ENCODE measurements at places on chromosomes 11 and 22.

GRCh38 chr11:15341587-15341986 lies 226.9 kb downstream of the INSC start:
- DNase-seq = no peak

DNA sequence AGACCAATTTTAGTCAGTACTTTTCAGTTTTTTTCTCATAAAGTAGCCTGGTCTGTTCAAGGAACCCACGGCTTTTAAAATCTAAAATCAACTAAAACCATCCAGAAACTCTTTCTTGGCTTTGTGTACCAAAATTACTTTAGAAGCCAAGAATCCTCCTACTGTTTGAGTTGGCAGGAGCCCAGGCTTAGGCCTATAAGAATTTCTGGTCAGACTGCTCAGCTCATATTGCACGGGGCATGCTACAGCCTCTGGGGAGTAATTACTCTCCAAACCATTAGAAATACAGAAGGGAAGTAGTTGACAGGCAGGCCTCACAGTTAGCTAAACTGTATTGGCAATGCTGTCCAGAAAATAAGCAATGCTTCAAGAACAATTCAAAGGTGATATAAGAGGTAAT lies 1862.9 kb upstream of the RAG2 start:
- DNase-seq = no peak

GRCh38 chr11:75593286-75593915 lies 31.3 kb downstream of the SERPINH1 start:
- no peak for DNase-seq

DNA sequence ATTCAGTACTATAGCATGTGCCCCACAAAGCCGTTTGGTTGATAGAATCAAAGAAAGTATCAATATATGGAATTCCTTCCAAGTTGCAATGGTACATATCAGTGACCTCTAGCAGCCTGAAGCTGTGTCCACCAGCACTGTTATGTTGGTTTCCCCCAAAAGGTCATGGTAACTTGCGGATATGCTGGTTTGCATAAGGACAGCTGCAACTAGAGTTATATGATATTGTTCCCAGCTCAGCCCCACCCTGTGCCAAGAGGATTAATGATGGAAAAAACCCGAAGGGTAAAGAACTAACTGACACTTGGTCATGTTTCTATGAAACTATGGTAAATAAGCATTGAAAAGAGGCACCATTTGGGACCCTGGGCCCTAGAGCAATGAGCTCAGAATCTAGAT lies 93.5 kb downstream of the PDHX start:
- DNase-seq = no peak

DNA sequence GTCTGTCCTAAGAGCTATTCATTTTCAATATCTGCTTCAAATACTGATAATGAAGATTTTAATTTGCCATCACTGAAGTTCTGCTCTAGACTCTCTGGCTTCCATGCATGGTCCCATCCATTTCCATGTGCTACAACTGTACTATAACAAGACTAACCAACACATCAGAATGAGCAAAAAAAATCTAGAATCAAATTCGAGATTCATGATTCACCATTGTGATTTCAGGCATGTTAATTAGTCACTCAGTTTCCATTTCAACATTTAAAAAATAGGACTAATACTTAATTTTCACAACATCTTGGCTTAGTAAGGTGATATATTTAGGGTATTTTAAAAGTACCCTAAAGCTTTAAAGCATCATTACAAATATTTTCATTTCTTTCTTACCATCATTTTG lies 22.8 kb downstream of the PICALM start:
- DNase-seq = no peak

DNA sequence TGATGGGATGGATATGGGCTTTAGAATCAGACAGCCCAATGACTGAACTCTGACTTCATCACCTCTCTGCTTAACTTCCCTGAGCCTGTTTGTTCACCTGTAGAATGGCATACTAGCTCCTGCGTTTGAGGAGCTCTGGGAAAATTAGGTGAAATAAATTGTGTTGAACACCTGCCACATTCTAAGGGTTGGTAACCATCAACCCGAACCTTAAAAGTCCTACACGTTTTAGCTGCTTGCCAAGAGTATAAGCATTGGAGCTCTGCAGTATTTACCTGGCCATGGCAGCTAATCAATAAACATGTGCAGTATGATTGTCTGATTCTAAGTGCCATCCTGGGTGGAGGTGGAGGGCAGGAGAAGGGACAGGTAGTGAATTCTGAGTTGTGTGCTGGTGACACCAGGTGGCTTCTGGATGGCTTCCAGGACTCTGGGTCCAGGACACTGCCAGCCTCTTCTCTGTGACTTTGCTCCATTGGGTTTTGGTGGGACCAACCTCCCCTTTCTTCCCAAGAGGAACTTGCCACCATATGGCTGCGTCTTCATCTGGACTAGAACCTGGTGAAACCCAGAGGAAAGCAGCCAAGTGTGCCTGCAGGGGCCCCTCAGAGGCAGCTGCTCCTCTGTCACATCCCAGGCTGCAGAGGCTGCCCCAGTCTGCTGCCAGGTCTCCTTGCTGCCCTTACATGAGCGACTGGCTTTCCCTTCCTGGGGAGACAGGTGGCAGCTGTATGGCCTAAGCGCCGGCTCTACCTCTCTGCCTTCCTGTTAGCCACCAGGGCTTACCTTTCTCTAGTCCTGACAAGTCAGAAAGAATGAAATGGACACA lies 85.6 kb downstream of the CACNG2 start:
- DNase-seq = no peak

DNA sequence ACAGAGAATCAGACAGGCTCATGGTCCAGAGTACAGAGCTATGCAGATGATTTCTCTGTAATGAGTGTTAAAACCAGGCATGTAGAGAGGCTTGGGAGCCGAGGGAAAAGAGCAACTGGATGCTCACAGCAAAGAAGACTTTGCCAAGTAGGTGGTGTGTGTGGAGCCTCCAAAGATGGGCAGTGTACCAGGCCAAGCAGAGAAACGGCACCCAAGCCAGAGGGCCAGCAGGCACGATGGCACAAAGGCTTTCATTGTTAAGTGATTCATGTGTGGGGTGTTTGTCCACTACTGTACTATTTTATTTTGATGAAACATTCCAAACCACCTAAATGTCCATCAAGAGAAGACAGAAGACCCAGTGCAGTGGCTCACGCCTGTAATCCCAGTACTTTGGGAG lies 11.1 kb downstream of the RANGAP1 start:
- no peak for DNase-seq

DNA sequence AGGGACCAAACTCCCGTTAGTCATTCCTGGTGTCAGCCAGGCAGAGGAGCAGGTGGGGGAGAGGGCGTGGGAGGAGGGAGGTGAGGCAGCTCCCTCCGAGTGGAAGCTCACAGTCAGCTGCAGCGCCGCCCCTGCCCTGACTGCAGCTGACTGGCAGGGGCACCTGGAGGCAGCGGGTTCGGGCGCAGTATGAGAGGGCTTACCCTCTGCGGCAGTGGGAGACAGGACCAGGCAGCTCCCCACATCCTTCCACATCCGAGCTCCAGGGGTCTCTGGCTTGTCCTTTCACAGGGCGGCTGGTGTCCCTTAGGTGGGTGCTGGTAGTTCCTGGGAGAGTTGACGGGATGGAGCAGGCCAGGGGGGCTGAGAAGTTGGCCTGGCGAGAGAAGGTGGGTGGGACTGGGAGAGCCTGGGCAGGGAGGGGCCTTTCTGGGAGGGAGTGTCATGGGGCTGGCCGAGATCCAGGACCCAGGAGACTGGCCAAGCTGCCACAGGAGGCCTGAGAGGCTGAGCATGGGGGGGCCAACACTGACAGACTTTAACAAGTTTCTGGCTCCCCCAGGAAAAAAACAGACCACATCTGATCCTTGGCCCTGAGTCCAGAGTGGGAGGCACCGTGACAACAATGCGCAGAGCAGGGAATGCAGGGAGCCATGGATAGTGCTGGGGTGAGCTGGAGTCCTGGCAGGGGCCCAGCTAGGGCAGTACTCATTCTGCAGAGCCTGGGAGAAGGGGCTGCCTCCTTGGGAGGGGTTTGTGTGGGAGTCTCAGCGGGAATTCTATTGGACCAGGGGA lies 4.9 kb downstream of the ADORA2A start:
- no peak for DNase-seq

DNA sequence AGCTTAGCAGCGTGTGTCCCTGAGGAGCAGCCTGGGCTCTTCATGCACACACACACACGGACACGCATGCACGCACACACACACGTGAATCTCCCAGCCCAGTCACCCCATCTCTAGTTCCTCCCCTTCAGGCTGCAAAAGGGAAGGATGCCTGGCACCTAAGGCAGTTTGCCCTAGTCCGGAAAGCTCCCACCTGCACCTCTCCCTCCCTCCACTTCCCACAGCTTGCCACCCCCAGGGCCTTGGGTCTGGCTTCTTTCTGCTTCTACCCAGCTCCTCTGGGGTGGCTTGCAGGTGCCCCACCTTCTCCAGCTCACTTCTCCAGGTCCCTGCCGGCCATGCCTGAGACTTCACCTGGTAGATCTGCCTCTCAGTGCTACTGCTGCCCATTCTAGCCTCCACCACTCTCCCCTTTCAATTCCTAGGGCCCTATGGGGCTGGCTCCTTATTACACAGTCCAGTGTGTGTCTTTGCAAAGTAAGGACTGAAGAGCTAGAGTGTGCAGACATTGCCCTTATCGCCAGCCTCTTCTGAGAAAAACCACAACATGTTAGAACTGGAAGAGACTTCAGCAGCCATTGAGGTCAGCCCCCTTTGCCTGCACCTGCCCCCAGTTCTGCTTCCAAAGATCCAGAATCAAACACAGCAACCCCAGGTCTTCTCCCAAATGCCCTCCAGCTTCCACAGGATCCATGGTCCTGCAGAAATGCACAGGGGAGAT lies 33.5 kb upstream of the CHST1 start:
- no peak for DNase-seq

DNA sequence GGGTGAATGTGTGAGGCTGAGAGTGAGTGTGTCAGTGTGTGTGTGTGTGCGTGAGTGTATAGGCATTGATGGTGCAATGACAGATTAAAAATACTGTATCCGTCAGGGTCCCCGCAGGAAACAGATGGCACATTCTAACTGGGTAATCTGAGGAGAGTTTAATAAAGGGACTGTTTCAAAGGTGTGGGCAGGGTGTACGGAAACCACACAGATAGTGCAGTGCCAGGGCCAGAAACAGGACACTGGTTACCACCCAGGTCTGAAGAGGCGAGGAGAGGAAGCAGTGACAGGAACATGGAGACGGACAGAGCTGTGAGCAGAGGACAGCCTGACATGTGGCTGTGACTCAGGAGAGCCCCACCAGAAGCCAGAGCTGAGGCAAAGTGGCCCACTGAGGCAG lies 16.5 kb downstream of the P2RX3 start:
- DNase-seq = no peak

GRCh38 chr11:70734911-70735310 lies 336.6 kb downstream of the CTTN start:
- DNase-seq = no peak

- no peak for DNase-seq
These were observed 20.0 kb downstream of the PATE3 start for GRCh38 chr11:125807909-125808308.

- DNase-seq = no peak
These were observed 32.5 kb upstream of the APLNR start for GRCh38 chr11:57269571-57270021.

GRCh38 chr11:11444027-11444803 lies 91.2 kb upstream of the CSNK2A3 start:
- DNase-seq = no peak

GRCh38 chr11:75503531-75504099 lies 22.1 kb downstream of the GDPD5 start:
- peak; percentile 70 for DNase-seq

DNA sequence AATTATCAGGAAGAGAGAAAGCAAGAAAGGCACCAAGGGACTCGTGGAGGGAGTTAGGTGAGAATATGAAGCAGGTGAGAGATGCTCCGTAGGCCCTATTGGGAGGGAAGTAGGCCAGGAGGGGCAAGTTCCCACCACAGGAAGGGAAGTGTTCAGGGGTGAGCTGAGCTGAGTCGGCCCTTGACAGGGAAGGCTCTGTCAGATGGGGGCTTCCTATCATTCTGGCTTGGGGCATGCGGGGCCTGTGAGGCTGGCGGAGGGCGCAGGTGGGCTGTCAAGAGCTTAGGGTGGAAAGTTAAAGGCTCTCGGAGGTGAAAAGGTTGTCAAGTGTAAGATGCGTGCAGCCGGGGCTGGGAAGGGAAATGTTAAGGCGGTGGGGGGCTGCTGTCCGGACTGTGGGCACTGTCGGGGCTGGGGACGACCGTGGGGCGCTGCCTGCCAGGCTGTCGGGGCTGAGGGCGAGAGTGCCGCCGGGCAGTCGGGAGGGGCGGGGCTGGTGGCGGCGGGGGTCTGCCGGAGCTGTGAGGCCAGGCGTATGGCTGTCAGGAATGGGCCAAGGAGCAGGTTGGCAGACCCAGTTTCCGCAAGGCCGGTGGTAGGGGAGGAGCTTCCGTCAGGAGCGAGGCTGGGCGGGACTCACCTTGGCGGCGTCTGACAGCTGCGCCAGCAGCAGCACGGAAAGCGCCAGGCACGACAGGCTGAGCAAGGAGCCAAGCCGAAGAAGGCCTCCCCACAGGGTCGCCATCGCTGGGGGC lies 496 bp downstream of the TMEM9B start:
- DNase-seq = peak; percentile 63

GRCh38 chr11:70763606-70764005 lies 365.3 kb downstream of the CTTN start:
- DNase-seq = no peak

DNA sequence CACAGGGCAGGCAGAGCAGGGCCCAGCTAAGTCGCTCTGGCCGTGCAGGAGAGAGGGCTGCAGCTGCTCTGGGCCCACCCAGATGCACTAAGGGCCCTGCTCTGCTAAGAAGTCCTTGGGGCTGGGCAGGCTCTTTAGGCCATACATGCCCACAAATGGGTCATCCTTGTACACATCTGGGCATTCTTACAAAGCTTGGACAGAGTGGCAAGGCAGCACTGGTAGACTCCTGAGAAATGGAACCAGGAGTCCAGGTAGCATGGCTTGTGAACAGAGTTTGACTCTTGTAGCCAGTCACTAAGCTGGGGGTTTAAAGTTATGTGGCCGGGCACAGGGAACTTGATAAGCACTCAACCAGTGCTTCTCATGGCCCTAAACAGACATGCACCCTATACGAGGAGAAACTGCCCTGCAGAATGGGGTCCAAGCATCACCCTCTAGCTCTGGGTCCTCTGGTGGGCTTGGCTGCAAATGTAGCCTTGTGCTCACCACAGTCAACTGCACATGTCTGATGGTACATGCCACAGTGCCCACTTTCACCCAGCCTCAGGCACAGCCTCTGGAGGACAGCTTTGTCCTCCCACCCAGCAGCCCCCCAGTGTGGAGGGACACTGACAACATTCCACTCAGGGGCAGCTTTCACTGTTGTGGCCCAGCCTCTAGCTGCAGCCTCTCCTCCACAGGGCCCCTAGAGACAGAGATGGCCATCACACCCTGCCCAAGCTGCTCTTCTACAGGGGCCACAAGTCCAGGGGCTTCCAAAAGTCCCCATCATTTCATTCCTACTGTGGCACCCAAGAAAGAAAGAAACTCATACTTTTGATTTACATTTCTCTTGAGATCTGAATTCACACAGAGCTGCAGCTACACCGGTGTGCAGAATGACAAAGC lies 75.2 kb downstream of the DGCR2 start:
- no peak for DNase-seq

- DNase-seq = no peak
These were observed 19.3 kb downstream of the CREB3L1 start for GRCh38 chr11:46296528-46297448.

- no peak for DNase-seq
These were observed 565.8 kb downstream of the BUD13 start for GRCh38 chr11:116207019-116207418.
